ENCODE measurements at places on chromosomes 6 and 20. TPM values are rescaled to one million over a fixed set of nuclear protein-coding genes. Genes with fewer than 3 reads are reported as not detected.

The BMP6 gene
- 5.2 TPM for total RNA-seq

DNA sequence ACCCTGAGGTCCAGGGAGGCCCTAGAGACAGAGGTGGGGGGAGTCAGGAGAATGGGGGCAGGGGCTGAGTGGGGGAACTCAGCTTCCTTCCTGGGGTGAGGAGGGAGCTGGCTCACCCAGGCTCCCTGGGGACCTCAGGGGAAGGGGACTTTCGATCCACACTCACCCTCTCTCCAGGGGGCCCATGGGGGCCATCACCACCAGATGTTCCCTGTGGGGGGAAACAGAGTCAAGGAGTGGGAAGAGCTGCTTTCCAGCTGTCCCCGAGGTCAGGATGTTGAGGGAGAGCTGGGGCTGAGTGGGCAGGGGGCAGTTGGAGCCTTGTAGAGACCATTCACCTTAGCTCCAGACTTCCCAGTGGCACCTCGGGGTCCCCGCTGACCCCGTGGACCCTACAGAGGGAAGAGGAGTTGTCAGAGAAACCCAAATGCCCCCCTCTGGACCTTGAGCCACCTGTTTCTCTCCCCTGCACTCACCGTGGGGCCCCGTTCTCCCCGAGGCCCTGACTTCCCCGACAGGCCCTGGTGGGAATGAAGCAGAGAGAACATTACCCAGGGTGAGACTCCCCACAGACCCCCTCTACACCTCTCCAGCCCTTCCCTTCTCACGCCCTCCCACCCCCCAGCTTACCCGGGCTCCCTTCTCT, 18.6 kb downstream of the COL11A2 start:
- H3K4me3 ChIP-seq: no peak overlapping the region
- DNase-seq: peak; percentile 37
- no peak overlapping the region for H3K27ac ChIP-seq
- H3K36me3 ChIP-seq: no peaks in the 10 kb centered on the region
- H3K27me3 ChIP-seq: no peaks in the 10 kb centered on the region

DNA sequence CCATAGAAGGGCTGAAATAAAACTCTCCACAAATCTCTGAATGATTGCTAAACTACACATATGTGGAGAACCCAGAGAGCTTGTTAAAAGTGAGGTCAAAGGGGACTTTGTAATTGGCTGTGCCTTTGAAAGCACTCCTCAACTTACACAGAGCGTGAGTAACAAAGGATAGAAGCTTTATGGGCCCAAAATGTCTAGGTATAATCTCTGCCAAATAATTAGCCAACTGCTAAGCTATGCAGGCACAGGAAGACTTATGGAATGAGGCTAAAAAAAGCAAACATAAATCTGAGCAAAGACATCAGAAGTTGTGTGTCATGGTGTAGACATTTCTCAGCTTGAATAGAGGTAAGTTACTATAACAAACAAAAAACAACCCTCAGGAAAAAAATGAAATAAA, 23.3 kb upstream of the UST start:
- no peak overlapping the region for H3K27ac ChIP-seq
- no peaks in the 10 kb centered on the region for H3K27me3 ChIP-seq
- no peak for DNase-seq

The AGPAT4 gene
- total RNA-seq: 17.7 TPM

GRCh38 chr6:39389484-39389767, 66.9 kb upstream of the KCNK16 start:
- H3K4me1 ChIP-seq: no peaks in the 10 kb centered on the region
- no peaks in the 10 kb centered on the region for H3K27me3 ChIP-seq
- H3K27ac ChIP-seq: no peak overlapping the region
- DNase-seq: no peak

GRCh38 chr6:45990162-45990561, 25.5 kb downstream of the CLIC5 start:
- no peak overlapping the region for H3K27ac ChIP-seq
- H3K36me3 ChIP-seq: no peaks in the 10 kb centered on the region
- no peak for DNase-seq
- H3K4me3 ChIP-seq: no peak overlapping the region
- no peaks in the 10 kb centered on the region for H3K27me3 ChIP-seq

The PRICKLE4 gene
- 8.8 TPM for total RNA-seq

DNA sequence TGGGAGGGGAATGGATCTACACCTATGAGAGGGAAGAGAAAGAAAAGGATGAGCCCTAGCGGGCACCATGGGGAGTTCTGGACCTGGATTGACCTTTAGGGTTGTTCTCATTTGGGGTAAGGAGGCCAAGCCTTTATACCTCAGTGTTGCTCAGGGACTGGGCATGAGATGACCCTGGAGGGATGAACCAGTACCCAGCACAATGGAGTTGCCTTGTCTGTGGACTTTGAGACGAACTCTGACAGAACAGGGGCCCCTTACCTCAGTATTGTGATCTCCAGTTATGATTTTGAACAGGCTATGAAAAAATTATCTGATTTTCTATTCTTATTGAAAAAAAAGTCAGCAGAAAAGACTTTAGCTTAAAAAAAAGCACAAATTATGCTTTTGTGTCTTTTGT, 88.6 kb downstream of the FOXA2 start:
- no peak overlapping the region for H3K4me3 ChIP-seq
- H3K4me1 ChIP-seq: no peaks in the 10 kb centered on the region
- H3K36me3 ChIP-seq: no peaks in the 10 kb centered on the region
- H3K27me3 ChIP-seq: no peaks in the 10 kb centered on the region
